ENCODE measurements at places on chromosomes 6 and 20. TPM values are rescaled to one million over a fixed set of nuclear protein-coding genes. Genes with fewer than 3 reads are reported as not detected.

DNA sequence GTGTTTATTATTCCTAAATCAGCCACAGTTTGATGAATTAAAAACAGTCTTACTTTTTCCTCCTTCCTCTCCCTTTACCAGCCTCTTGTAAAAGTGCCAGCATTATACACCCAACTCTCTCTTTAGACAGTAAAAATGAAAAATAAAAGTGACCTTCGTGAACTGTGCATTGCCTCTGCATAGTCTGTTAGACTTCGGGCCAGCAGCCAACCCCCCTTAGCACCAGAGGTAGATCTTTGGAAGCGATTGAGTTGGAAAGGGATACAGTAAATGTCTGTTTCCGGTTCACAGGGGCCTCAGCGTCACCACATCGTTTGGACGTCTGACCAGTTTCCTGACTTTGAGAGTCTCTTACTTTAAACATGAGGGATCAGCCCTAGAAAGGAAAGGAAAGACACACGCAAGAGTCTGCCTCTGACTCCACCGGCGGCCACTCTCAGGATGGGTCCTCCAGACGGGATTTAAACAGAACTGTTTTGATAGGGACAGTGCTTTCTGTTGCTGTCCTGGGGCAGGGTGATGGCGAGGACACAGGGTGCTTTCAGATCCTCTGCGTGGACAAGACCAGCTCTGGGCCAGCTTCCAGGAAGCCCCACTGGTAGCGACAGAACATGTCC lies 206.6 kb upstream of the PREP start:
- no peaks in the 10 kb centered on the region for H3K36me3 ChIP-seq
- no peaks in the 10 kb centered on the region for H3K27me3 ChIP-seq
- no peak for DNase-seq
- no peak overlapping the region for H3K4me3 ChIP-seq

- DNase-seq: no peak
- H3K4me3 ChIP-seq: no peak overlapping the region
- no peak overlapping the region for H3K27ac ChIP-seq
- H3K4me1 ChIP-seq: no peaks in the 10 kb centered on the region
- H3K36me3 ChIP-seq: no peaks in the 10 kb centered on the region
Measured at GRCh38 chr20:19609642-19610223, 148.3 kb upstream of the RIN2 start.

- H3K36me3 ChIP-seq: peaks cover 7% of the 10 kb centered on the region
- no peak for DNase-seq
- no peaks in the 10 kb centered on the region for H3K27me3 ChIP-seq
- H3K4me3 ChIP-seq: no peak overlapping the region
- peaks cover 4% of the 10 kb centered on the region for H3K4me1 ChIP-seq
- no peak overlapping the region for H3K27ac ChIP-seq
Measured at GRCh38 chr6:44974511-44974910, 353.6 kb upstream of the RUNX2 start.

- H3K27ac ChIP-seq: peak overlapping the region; percentile 98
- DNase-seq: no peak
- peak overlapping the region; percentile 54 for H3K4me3 ChIP-seq
- H3K36me3 ChIP-seq: no peaks in the 10 kb centered on the region
- peaks cover 81% of the 10 kb centered on the region for H3K4me1 ChIP-seq
Measured at GRCh38 chr6:149032599-149033405, 284.7 kb upstream of the TAB2 start.

The HSP90AB1 gene
- total RNA-seq: 527 TPM

The KIFC1 gene
- 11.6 TPM for total RNA-seq
